Left cardiac atrium (tissue), 4 donors: ENCODE measurements at places on chromosomes 1 and 21.

- no peak for DNase-seq
These were observed 126.3 kb upstream of the JUN start for GRCh38 chr1:58909914-58910681.

DNA sequence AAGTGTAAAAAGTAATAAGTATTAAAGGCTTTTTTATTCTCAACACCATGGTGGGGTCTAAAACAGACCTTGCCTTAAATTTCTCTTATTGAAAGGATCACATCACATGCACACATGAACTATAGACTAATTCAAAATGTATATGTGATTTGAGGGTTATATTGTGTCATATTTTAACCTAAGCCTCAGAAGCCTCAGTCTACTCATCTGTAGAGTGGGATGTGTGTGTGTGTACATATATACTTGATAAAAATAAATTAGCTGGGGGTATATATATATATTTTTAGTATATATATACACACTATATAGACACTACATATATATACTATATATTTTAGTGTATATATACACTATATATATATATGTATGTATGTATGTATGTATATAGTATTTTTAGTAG is 58.8 kb downstream of the KCTD3 start:
- no peak for DNase-seq

- DNase-seq: no peak
These were observed 318.3 kb downstream of the MATN1 start for GRCh38 chr1:30405081-30405480.

DNA sequence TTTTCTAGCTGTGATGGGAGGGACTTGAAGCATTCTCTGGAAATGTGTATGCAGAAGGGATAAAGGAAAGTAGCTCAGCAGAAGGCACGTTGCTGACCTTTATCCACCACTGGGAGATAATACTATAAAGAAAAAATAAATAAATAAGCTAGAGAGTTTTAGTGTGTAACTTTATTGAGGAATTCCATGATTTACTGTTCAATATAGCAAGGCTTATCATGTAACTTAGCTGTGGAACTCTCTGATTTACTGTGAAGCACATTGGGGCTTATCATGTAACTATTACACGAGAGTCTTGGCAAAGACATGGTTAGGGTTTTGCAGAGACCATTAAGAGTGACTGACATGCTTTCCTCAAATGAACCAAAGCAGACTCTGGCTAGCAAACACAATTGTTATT is 316.1 kb upstream of the SNX7 start:
- no peak for DNase-seq
